ENCODE measurements at places on chromosomes 13 and 19. TPM values are rescaled to one million over a fixed set of nuclear protein-coding genes. Genes with fewer than 3 reads are reported as not detected.

PSG11 gene
- not detected for total RNA-seq

SOX1 gene
- total RNA-seq, result not detected

ODAD3 gene
- total RNA-seq, result 0.28 TPM

- DNase-seq, result no peak
Measured at GRCh38 chr19:35612224-35612558, 344 bp upstream of the HAUS5 start.

ITGBL1 gene
- 1.1 TPM for total RNA-seq

MEX3D gene
- 28.1 TPM for total RNA-seq

DNA sequence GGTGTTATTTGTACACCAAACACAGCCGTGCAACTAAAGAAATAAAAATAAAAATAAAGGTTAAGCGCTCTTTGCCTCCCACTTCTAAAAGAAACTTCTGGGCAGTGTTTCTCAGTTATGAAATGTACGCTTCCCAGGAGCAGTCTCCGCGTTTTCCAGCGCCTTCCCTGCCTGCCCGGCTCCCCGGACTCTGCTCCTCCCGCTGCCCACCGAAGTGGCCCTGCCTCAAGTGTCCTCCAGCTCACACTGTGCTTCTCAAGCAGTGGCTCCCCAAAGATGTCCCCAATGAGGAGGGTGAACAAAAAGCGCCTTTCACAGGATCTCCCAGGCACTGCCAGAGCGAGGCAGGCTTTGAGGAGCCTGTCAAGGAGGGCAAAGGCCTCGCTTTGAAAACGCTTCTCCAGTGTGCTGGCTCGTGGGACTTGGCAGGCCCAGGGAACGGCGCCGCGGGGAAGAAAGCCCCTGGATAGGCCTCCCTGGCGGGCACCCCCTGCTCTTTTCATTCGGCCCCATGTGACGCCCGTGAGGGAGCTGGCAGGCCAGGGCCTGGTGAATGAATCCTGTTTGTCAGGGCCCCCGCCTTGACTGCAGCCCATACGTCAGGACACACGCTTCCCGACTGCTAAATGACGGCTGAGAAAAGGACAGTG, 187.1 kb downstream of the FOXO1 start:
- no peak for DNase-seq

- no peak for DNase-seq
Measured at GRCh38 chr13:31036731-31037695, 104.6 kb downstream of the TEX26 start.

TMED1 gene
- total RNA-seq, result 24.7 TPM

- no peak for DNase-seq
Measured at GRCh38 chr13:111034811-111035210, 80.3 kb upstream of the ARHGEF7 start.
